ENCODE measurements at places on chromosomes 1 and 21.

DNA sequence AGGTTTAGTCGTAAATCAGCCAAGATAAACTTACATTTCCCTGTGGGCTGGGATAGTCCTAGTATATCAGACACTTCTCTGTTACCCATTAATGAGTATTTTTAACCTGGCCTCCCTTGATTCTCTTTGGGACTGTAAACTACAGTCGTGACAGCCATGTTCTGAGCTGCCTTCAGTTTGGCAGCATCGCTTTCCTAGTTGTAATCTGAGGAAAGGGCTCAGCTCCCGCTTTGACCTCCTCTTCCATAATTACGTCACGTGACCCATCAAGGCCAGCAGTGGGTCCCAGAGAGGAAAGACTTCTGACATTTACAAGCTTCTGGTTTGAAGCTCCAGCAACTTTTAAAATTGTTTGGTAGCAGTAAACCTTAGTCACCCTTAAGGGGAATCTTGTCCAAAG, 34.6 kb upstream of the MTR start:
- DNase-seq: peak; percentile 30

DNA sequence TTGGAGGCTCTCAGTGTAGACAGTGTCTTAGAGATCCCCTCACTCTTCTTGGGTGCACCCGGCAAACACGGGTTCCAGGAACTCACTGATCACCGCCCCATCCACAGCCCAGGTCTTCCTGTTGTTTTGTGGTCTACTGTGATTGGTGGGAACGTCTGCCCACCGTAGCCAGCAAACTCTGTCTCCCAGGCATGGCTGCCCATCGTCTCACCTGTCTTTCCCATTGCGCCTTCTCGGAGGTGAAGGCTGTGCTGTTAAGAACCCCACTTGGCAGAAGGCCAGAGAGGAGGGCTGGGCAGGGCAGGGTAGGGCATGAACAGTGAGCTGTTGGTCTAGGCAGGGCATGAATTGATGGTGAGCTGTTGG, 14.1 kb upstream of the KCNA2 start:
- DNase-seq: no peak

DNA sequence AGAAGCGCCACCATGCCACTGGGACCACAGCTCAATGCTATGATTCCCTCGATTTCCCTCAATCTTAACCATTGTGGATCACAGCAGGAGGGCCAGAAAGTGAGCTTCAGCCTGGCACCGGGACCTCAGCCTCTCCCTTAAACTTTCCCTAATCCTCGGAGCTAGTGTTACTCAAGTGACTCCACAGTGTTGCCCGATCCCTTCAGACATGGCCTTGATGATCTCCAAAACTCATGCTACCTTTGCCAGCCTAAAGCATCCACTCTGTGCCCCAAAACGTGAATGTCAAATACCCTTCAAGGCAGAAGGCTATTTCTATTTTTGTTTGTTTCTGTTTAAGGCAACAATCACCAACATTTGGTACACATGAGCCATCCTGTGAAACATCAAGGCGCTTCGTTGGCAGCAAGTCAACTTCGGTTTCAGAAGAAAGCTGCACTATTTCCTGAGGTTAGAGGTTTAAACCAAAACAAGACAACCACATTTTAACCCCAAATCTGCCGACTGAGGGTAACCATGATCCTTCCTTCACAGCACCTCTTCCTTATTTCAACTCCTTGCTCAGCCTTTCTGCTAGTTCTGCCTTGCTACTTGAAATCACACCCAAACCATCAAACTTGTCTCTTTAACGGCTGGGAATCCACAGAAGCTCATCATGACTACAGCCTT, 94.4 kb upstream of the KRTAP19-8 start:
- no peak for DNase-seq

DNA sequence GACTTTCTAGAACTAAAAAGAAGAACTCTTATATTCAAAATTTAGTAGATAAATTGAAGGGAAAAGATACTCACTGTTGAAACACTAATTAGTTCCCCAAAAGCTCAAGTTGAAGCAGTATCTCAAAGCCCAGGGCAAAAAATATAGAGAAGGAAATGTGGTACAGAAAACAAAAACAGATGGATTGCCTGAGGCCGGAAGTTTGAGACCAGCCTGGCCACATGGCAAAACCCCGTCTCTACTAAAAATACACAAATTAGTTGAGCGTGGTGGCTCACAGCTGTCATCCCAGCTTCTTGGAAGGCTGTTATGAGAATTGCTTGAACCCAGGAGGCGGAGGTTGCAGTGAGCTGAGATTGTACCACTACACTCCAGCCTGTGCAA, 36.0 kb downstream of the FAM177B start:
- no peak for DNase-seq

DNA sequence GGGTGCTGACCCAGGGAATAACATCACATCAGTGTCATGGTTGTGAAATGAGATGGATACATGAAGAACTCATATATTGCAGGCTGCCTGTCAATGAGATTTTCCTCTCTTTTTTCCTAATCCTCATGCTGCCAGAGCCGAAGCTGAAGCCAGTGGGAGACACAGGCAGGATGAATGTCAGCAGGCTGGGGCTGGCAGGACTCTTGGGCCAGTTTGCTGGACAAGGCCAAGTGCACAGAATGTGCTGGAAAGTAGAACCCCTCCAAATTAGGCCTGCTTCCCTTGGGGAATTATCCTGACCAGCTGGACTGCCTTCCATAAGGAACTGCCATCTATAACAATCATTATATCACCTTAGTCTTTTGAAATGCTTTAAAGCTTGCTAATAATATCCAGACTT, 31.4 kb downstream of the SLC44A3 start:
- no peak for DNase-seq

DNA sequence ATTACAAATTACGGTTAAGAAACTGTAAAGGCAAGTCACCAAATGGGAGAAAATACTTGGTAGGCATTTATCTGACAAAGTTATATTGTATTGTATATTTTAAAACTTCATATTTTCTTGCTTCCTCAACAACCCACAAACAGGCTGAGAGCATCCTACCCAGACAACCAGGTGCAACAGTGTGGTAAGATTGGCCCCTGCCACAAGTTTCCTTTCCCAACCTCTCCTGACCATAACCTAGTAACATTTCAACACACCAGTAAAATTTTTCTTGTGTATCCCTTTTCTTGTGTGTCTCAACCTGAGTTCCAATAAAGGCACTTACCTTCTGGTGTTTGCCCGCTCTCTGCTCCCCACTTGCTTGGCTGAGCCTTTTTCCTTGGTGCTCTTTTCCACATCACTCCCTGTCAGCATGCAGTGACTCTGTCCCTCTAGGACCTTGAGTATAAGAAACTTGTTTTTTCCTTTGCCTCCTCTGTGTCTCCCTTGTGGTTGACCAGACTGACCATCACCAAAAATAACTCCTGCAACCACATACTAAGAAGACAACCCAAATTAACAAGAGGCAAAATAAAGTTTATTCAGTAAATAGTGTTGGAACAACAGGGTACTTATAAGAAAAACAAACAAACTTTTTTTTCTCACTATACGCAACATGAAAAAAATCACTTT, 40.9 kb downstream of the FCRL3 start:
- DNase-seq: no peak

DNA sequence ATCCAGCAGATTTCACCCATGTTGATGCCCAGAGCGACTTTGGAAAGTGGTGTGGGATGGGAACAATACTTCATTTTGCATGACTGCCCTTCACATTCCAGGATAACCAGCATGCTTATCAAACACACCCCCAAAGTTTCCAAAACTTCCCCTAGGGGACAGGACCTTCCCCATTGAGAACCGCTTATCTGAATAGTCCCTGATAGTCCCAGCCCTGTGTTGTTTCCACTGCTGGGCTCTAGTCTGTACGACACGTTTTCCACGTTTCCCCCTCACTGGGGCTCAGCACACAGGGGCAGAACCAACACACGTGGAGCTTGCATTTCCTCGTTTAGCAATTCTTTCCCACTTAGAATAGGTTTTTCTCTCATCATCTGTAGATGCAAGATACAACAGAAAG, 61.0 kb downstream of the BACE2 start:
- no peak for DNase-seq

GRCh38 chr1:165914136-165914798, 86.9 kb downstream of the UCK2 start:
- DNase-seq: peak; percentile 43

DNA sequence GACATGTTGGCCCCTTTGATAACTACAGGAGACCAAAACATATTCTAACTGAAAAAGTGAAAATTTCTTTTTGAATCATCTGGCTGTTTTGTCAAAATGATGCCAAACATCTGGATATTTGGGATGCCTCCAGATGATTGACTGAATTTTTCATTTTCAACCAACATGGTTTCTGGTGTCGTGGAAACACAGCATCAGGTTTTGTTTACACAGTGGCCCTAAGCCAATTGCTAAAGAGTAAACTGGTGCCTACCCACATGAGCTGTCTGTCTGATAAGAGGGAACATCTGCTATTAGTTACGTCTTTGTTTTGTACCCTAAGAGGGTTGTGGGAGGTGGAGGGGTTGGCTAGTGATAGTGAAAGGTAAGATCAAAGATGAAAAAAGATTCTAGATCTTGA, 204.8 kb downstream of the KCNK2 start:
- no peak for DNase-seq

- no peak for DNase-seq
Measured at GRCh38 chr1:169838942-169839341, 44.2 kb upstream of the METTL18 start.

DNA sequence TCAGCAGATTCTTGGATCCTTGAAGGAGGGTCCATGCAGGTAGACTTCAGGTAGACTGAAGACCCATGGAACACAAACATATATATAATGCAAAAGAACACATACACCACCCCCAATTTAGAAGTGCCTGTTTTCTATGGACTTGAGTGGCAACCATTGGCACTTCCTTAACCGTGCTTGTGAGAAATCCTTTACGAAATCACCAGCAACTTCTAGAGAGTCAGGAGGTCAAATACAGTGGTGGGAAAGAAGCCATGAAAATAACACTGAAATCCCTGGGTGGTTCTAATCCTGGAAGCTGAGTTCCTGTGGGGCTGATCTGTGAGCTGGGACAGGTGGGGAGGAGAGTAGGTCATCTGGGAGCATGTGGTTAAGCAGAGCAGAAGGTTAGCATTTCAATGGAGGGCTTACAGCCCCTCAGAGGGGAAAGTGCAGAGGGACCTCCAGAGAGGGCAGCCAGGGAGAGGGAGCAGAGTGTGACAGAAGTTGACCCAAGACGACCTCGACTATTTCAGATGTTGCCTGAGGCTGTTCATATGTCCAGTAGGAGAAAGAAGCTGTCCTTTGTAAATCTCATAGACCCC, 13.0 kb upstream of the IL10 start:
- no peak for DNase-seq

- no peak for DNase-seq
Measured at GRCh38 chr1:65717815-65718454, 74.8 kb upstream of the PDE4B start.

- DNase-seq: no peak
Measured at GRCh38 chr1:213284626-213285025, 233.6 kb downstream of the RPS6KC1 start.

DNA sequence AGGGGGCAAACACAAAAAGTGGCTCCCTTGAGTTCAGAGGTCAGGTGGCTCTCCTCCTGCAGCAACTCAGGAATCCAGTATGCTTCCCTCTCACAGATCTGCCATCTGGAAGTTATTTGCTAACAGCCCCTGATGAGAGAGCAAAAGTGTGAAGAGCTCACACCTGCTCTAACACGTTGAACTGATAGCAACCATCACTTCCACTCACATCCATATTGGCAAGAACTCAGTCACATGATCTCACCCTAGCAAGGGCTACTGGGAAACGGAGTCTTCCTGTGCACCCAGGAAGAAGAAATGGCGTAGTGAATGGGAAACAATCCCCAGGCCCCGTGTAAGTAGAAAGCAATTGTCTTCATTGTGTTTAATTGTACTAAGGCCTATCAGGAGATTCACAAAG, 20.7 kb upstream of the SLC45A1 start:
- DNase-seq: no peak

- no peak for DNase-seq
Measured at GRCh38 chr1:219155135-219155534, 18.5 kb upstream of the LYPLAL1 start.

DNA sequence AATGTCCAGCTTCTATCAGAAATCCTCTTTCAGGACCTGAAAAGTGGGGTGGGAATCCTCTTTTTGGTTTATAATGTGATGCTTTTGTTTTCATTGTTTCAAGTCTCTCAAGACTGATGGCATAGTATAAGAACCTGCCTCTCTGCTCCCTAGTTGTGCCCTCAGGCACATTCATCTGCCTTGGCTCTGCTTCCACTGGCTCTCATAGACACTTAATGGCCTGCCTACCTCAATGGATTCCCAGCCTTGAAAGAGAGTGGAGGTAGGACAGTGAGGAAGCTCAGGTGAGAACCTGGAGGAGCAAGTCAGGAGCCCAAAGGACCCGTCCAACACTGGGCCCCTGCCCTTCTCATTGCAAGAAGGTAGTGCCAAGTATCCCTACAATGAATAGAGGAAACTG, 4.8 kb downstream of the TTLL7 start:
- no peak for DNase-seq

GRCh38 chr1:243944429-243945160, 94.6 kb upstream of the AKT3 start:
- peak; percentile 50 for DNase-seq

DNA sequence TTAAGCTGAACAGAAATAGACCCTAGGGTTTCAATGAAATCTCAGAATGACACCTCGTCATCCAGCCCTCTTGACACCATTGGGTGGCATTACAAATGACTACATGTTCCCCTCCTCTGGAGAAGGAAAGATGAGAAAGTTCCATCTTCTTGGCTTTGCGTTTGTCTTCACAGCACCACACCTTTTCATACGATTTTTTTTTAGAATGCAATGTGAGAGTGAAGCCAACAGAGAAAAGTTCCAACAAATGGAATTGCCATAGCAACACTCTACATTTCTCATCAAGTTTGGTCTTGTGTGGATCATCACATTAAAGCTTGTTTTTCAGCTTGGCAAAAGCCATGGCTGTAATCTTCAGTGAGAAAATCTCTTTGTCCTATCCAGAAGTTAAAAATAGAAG, 183.4 kb upstream of the SNX7 start:
- no peak for DNase-seq

DNA sequence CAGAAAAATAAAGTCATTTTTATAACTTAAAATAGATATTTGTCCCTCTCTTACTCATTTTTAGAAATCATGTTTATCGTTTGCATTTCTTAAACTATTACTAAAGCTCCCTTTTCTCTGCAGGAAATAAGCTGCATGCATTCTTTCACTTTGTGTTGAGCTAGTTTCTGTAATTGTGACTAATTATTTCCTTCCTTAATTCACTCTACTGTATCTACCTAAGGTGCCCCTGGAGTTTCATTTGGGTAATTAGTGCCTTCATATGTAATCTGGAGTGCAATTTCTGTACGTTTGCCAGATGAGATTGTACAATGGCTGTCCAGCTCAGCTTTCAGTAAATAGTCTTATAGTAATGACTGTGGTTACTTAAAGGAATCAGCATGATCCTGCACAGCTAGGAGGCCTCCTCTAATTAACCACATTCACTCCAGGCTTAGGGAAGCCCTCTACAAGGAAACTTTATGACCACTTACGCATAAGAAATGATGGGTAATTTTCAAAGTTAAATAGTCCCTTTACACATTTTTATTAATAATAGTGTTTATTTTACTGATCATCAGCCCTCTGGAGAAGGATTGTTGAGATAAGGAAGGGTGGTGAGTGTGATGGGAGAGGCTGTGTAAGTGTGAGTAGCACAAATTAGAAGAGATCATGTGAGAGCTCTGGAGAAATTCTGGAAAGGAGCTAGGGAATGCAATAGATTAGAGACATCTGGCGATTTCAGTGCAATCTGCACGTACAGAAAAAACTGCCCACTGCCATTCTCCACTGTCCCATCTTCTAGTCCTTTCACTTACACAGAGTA, 86.8 kb downstream of the LRRC8C start:
- DNase-seq: no peak

GRCh38 chr1:167426716-167427115, 91.6 kb downstream of the CD247 start:
- no peak for DNase-seq

- DNase-seq: no peak
Measured at GRCh38 chr1:19621274-19621950, 22.7 kb upstream of the NBL1 start.
